ENCODE measurements at places on chromosomes 12 and 14.

DNA sequence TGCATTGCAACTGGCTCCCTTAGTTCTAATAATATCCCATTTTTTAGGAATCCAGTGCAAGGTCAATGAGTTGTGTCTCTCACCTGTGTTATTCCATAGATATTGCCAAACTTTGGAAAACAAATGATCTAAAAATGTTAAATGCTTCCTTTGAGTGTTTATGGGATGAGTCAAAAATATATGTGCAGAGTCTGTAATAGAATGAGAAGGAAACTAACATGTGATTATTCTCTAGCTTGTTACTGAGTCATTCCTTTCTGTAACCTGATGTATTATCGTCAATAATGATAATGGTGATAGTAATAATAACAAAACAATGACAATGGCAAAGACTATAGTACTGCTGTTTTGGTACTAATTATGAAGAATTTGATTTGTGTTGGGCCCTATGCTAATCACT, 11.5 kb downstream of the ACSS3 start:
- no peak for DNase-seq

DNA sequence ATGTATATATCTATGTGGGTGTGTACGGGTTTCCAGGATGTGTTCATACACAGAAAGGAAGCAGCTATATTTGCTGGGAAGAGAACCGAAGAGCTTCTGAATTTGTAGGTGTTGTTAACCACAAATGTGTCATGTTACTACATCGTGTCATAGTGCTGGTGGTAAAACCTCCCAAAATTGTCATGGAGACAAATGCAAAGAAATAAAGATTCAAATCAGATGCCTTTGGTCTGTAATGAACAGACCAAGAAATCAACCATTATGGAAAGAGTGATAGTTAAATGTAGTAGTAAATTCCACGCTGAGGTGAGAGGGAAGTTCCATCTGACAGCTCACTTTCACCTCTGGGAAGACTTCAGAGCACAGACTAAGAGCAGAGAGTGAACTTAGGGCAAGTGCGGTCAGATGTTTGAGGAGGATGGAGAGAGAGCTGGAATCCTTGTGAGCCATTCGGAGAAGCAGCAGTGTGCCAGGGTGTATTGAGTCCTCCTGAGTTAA, 487.5 kb downstream of the TMEM121 start:
- DNase-seq = no peak

DNA sequence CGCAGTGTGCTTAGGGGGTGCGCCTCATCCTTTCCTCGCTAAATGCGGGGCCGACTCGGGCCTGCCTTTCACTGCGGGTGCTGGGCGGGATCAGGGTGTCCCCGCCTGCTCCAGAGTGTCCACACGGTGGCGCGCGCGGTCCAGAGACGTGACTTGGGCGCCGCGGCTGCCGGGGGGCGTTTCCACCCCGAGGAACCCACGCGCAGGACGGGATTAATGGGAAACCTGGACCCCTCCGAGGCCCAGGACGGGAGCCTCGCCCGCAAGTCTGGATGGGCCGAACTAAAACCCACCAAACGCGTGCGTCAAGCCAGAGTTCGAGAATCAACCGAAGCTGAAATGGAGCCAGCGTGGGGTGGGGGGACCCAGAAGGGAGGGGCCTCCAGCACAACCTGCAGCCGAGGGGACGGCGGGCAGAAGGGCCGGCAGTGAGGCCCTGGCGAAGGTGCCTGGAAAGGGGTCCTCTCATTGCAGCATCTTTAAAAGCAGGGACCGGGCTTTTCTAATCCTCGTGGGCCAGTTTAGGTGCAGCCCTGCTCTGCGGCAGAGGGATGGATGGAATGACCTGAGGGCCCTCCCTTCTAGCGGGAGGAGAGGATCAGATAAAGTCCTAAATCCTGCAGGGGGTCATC, 93.3 kb downstream of the NINJ2 start:
- DNase-seq = peak; percentile 95

DNA sequence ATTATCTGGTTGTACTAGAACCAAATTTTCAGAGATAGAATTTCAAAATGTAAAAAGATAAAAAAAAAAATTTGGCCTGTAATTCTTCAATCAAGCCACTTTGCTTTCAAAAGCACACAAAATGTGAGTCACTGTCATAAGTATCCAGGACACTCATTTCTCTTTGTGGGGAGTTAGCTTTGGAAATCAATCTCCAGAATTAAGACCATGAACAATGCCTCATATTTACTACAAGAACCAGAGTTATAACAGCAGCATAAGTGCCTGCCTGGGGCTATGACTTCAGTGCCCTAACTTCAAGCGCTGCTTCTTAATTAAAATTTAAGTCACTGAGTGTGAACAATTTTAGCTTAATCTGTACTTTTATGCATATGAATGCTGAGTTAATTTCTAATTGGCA, 162.1 kb downstream of the C12orf42 start:
- no peak for DNase-seq

DNA sequence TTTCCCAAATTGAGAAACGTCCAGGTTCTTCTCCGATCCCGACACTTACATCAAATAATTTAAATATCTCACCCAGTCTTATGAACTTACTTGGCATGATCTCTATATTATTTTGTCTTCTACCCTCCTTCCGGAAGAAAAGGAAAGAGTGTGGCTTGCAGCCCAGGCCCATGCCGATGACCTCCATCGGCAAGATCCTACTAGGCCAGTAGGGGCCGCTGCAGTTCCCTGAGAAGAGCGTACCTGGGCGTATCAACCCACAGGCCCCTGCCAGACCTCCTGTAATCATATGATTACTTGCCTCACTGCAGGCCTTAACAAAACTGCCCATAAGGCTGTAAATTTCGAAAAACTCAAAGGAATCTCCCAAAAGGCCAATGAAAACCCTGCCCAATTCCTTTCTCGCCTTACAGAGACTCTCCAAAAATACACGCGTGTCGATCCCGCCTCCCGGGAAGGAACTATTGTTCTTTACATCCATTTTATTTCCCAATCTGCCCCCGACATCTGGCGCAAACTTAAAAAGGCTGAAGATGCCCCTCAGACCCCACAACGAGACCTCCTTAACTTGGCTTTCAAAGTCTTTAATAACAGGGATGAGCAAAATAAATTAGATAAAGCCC, 69.6 kb downstream of the MOK start:
- DNase-seq = peak; percentile 90

- no peak for DNase-seq
Measured at GRCh38 chr14:95398630-95399547, 79.2 kb upstream of the CLMN start.

GRCh38 chr14:76695263-76695920, 65.9 kb upstream of the VASH1 start:
- DNase-seq = no peak

DNA sequence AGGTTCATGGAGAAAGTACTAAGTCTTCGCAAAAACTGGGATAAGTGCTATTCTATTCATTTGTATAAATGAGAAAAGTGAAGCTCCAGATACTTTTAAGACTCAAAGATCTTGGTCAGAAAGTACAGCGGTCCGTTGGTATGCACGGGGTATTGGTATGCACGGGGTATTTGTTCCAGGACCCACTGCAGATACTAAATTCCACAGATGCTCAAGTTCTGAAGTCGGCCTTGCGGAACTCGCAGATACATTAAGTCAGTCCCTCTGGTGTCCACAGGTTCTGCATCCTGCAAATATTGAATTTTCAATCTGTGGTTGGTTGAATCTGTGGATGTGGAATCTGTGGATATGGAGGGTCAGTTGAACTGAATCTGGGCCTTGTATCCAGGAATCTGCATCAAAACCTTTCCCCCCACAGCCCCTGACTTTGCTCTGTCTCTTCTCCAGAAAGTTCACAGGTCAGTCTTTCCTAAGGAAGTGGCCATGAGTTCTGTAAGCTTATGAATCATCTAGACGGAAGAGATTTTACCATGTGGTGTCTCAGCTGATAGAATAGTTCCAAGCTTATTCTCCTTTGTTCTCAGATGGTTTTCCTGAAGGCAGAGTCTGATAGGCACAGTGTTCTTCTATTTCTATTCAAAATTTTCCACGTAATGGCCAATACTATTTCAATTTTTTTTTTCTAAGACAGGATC, 274.7 kb downstream of the NEDD1 start:
- no peak for DNase-seq

DNA sequence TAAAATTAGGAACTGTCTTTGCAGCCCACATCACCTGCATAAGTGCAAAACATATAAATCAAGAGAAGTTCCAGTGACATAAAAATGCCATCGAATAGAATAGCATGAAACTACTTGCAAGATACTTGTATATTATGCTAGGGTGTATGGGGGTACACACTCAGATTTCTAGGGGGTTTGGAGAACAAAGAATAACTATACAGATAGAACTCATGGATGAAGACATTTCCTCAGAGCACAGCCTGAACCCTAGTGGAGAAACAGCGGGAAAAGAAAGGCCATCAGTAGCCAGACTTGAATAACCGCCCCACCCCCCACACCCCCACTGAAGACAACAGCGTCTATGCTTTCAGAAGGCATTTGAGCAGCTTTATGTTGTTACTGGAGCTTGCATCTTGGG, 425.8 kb downstream of the NPAS3 start:
- DNase-seq = no peak
